ENCODE measurements at places on chromosomes 11 and 22.

GRCh38 chr22:28014211-28015045, 95.4 kb upstream of the PITPNB start:
- DNase-seq = no peak

- no peak for DNase-seq
Measured at GRCh38 chr22:43567691-43568324, 156.0 kb downstream of the MPPED1 start.

DNA sequence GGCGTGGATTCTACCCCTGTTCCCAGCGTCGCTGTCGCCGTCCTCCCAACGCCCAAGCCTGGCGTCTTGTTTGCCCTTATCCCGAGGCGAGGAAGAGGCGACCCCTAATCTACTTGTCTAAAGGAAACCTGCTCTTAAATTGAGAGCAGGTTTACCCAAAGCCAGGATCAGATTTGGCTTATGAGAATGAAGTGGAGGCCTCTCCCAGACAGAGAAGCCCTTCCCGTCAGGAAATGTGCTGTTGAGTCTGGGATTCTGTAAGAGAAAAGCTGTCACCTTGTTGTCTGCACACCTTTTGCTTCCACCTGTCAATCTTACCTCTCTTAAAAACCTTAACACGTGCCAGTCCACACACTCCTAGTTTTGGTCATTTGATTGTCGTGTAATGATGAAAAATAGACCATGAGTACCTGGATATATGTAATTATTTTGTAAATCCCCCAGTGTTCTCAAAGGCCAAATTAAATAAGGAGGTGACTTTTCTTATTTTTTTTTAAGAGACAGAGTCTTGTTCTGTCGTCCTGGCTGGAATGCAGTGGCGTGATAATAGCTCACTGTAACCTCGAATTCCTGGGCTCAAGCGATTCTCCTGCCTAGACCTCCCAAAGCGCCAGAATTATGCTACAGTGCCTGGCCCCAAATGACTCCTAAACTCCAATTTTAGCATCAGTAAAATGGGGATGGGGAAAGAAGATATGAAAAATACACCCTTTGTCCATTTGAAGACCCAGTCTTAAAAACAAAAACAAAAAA, 627 bp downstream of the GTF2H1 start:
- DNase-seq = peak; percentile 26

DNA sequence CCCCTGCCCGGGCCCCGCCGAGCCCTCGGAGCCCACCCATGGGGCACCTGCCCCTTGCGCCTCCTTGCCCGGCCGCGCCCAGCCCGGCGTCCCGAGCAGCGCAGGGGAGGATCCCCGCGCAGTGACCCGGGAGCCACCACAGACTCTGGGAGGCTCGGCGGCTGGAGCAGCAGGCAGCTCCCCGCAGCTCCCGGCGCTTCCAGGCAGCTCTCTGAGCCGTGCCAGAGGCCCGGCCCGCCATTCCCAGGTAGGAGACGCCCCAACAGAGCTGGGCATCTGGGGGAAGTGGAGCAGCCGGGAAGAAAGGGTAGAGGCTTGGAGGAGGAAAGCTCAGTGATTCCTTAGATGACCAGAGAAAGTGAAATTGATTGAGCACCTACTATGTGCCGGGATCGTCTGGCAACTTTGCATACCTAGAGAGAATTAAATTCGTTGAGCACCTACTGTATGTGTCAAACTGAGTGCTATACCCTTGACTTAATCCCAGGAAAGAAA, 670 bp downstream of the RASD2 start:
- DNase-seq = no peak

- DNase-seq = no peak
Measured at GRCh38 chr11:22433094-22433455, 94.9 kb downstream of the SLC17A6 start.

GRCh38 chr11:133082453-133082781, 449.9 kb downstream of the OPCML start:
- peak; percentile 37 for DNase-seq

GRCh38 chr11:66476173-66476840, 3.9 kb upstream of the DPP3 start:
- no peak for DNase-seq

DNA sequence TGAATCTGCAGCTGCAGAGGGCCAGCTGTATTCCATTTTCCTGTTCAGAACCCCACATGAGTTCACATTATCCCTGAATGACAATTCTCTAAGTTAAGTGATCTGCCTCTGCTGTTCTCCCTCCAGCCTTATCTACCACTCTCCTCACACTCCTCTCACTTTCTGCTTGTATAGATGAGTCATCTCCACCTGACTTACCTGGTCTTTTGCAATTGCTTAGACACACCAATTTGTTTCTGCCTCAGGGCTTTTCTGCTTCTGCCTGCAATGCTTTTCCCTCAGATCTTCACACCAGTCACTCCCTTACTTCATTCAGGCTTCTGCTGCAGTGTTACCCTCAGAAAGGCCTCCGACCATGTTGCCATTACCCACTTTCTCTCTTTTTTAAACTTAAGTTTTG, 118.1 kb downstream of the ATM start:
- no peak for DNase-seq

DNA sequence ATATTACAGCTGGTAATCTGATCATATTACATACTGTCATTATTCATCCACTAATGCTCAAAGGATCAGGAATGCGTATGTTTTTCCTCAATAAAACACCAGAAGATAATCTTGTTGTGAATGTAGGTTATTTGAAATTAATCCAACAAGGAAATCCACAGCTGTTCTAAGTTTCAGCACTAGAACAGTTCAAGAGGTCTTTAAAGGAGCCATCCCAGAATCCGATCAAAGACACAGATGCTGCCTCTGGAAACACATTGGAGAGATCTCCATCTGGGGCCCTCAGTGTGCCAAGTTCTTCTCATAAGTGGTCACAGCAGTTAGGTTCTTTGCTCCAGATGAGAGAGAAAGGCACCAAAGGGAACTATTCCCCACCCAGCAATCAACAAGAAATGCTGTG, 1955.1 kb upstream of the RAG2 start:
- DNase-seq = peak; percentile 90

DNA sequence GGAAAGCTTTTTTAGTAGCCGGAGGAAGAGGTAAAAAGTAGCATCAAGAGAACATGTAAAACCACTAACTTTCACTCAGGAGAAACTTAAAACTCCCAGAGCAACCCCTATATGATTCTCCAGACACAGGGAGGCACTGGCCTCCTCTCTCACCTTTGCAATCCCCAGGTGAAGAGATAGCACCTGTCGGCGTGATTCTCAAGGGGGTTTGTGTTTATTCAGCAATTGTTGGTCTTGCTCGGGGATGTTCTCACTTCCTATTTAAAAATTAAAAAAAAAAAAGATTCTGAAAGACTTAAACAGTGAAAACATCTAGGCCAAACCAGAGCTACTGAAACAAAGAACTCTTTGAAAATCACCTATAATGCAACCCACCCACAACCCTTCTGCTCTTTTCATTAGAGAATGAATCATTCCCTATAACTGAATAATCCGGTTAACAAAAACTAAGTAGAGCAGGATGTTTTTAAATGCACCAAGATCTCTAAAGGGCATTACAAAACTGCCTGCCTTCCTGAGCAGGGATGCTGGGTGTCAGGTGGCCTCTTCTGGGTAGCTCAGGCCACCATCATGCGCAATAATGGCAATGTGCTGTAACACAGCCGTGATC, 24.9 kb downstream of the DHCR7 start:
- no peak for DNase-seq

DNA sequence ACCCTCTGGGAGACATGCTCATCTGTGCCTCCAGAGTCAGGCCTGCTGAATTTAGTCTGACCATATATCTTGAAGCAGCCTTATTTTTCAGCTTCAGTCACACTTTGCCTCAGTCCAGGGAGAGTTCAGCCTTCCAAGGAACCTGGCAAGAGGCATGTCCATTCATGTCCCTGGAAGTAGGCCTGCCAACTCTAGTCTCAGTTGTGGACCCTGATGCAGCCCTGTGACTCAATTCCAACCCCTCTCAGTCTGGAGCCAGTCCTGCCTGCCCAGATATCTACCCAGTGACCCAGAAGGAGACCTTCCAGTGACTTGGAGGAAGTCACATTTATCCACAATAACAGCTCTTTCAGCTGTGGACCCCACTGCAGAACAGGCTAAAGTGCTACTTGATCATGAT, 566.6 kb downstream of the TMEM135 start:
- DNase-seq = no peak

GRCh38 chr11:79466411-79466810, 25.6 kb upstream of the TENM4 start:
- DNase-seq = no peak

GRCh38 chr11:61777234-61778090, 14.9 kb downstream of the TMEM258 start:
- peak; percentile 47 for DNase-seq

DNA sequence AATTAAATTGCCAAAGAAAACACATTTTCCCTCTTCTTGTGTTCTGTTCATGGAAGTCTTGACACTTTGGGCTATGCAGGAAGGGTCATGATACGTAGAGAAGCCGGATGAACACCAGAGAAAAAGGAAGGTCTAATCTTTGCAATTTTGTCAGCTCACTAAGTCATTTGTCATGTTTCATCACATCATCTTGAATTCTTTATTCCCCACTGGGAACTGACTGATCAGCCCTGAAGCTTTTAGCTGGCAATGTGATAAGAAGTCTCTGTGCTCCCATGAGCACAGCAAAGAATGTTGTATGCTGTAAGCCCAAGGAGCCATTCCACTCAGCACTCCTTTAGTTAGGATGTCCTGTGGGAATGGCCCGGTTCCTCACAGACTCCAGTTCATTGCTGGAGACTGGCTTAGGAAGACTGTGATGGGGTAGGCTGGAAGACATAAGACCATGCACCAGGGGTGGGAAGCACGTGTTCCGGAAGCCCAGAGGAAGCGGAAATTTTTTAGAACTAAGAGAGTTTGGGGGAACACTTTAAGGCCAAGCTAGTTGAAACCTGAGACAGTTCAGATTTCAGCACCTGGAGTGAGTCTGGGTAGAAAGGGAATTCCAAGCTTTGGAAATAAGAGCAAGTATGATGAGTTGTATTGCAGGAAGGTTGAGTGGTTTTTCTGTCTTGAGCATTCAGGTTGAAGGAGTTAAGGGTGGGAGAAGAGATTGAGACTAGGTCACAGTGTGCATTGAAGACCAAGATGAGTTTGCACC, 306.7 kb upstream of the MTNR1B start:
- no peak for DNase-seq

- peak; percentile 57 for DNase-seq
Measured at GRCh38 chr11:107504981-107505380, 47.4 kb upstream of the CWF19L2 start.

DNA sequence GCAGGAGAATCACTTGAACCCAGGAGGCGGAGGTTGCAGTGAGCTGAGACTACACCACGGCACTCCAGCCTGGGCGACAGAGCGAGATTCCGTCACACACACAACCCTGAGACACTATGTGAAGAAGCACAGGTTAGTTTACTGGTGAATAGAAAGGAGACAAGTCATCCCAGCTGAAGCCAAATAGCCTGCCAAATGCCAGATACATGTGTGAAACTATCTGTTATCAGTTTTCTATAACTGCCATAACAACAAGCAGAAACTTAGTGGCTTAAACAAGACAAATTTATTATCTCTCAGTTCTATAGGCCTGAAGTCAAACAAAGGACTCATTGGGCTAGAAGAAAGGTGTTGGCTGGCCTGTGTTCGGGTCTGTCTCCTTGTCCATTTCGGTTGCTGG, 88.0 kb upstream of the CHRM4 start:
- DNase-seq = no peak

DNA sequence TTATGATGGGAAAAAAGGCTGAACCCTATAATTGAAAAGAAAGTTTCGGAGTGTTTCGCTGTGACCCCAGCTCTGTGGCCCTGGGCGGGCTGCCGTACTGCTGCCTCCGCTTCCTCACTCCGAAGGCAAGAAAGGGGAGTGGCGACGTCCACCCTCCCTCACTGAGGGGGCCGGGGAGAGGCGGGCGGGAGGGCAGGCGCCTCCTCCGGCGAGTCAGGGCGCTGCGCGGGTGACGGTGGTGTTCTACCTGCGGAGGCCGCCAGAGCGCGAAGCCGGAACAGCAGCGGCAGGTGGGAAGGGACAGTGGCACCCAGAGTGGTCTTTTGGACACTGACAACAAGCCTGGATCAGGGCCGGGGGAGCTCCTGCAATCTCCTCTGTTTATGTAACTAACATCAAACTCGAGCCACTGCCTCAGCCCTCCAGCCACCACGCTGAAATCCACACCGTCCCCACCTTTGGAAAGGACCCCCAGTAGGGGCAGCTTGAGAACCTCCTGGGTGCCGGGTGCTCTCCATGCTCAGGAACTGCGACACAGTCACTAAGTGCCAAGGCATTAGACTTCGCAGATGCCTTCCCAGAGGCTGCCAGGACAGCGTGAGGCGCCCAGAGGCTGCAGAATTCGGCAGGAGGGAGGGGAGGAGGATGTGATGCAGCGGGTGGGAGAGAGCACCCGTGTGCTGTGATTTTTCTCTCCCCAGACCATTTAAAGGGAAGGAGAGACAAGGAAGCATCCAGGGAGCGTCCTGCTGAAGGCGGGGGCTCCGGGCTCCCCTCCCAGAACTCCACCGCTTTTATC, 25.5 kb downstream of the BID start:
- DNase-seq = no peak

- DNase-seq = no peak
Measured at GRCh38 chr11:61150706-61151544, 10.3 kb downstream of the VPS37C start.

DNA sequence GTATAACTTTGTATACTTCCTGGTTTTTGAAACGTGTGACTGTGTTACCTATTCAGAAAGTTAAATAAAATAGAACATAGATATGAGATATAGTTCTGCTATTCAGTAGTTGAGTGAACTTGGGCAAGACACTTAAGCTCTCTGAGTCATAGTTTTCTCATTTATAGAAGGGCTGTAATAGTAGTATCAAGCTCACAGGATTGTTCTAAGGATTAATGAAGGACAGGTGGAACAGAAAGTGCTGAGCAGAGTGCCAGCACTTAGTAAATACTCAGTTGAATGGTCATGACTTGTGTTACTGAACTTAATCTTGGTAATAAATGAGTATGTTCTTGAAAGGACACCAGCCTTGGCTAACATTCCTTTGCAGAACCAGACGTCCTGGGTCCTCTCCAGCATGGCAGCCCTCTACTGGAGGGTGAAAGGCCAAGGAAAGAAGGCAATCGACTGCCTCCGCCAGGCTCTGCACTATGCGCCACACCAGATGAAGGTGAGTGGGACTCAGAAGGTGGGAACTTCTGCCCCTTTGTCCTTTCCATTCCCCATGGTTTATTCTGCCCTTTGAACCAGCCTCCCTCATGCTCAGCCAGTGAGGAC, 131.2 kb downstream of the TTC17 start:
- no peak for DNase-seq

DNA sequence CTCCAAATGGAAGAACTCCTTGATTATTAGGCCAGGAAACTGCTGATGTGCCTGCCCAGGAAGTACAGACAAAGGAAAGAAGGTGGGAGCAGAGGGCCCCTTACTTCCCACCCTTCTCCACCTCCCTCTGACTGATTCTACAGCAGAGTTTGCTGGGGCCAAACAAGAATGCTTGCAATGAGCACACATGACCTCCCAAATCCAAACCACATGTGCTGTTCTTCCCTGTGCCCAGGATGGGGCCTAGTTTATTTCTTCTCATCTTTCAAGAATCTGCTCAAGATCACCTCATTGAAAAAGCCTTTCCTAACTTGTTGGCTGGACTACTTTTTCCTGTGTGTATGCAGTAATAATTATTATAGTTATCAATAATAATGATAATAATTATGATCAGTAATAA, 286.1 kb downstream of the RAB38 start:
- DNase-seq = no peak
